ENCODE measurements at places on chromosomes 7 and 10.

DNA sequence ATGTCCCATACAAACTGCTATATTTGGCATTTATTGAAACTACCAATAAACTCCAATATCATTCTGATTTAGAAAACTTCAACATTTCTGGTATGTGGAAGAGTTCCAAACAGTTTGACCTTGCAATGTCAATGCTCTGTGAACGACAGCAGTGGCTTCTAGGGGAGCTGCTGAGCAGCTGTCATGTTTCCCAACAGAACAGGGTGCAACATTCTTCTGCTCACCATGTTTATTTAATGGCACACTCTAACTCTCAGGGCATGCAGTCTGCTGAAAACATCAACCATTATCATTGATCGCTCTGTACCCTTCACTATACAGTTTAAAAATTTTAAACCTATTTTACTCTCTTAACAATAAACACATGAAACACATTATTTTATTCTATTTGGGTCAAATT lies 25.9 kb downstream of the LMOD2 start:
- no peak for DNase-seq

DNA sequence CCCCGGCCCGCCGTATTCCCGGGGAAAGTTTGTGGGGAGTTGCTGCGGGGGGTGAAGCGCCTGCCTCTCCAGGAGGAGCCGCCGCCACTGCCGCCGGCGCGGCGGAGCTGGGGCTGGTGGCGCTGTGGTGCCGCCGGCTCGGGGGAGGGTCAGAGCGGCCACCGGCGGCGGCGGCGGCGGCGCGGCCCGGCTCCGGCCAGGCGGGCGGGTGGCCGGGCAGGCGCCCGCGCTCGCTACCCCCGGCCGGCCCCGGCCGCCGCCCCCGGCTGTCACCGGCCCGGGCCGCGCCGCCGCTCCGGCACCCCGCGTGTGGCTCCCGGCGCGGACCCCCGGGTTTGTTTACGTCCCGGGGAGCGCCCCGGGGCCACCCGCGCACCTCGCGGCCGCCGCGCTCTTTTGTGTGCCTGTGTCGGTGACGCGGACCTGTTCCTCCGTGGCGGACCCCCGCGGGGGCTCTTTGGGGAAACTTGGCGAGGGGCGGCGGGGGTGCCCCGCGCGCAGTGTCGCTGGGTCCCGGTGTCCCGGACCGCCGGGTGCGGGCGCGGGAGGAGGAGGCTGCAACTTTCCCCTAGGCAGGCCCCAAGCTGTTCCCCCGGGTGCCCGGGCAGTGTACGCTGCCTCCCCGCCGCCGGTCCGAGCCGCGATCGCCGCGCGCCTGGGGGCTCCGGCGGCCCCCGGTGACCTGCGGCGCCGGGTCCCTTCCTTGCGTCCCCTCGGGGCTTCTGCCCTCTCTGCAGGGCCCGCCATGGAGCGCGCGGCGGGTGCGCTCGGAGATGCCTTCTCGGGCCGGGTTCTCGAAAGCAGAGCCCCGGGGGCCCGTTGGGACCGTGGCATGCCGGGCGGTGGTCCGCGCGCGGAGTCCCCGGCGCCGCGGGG lies 593 bp upstream of the CUX1 start:
- DNase-seq = no peak

DNA sequence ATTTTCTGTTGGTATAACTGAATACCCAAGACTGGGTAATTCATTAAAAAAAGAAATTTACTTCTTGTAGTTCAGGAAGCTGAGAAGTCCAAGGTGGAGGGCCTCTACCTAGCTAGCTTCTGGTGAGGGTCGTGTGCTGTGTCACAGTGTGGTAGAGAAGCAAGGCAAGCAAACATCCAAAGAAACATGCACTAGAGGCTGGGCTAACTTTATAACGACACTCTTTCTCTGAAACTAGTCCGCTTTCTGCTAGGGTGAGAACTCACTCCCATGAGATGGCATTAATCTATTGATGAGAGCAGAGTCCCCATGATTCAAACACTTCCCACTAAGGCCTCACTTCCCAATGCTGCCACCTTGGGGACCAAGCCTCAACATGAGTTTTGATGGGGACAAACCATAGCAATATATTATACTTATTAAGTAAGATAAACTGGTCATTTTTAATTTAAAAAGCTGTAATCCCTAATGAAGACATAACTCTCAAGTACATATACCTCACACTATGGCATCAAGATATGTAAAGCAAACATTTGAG lies 50.8 kb downstream of the PHYHIPL start:
- peak; percentile 6 for DNase-seq

DNA sequence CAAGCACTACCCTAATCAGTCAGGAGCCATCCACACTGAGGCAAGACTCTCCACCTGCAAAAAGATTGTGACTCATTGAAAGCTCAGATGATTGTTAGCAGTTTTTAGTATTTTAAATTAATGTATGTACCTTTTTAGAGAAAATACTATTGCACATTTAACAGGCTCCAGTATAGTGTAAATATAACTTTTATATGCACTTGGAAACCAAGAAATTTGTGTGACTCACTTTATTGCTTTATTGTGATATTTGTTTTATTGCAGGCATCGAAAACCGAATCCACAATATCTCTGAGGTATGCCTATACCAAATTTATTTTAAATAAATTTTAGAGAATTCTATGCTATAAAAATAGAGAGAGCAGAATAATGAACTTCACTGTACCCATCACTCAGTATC lies 122.0 kb downstream of the TEX36 start:
- no peak for DNase-seq

DNA sequence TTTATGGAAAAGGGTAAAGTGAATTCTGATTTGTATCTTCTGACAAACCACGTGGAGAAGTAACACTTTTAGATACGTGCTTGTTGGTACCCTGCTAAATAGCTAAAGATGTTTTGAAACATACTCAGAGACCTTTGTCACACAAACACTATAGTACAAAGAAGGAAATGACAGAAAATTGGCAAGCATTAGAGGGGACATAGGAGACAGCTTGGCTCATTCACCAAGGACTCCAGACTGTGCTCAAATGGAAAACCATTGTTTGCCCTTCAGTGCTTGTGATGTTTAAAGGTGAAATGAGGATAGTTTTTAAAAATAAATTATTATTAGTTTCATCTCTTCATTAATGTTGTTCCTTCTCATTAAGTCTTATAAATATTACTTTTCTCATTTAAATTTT lies 34.0 kb upstream of the CD36 start:
- no peak for DNase-seq

GRCh38 chr10:104076743-104077160 lies 8.9 kb downstream of the COL17A1 start:
- no peak for DNase-seq

- DNase-seq = no peak
Measured at GRCh38 chr7:85924062-85924461, 719.6 kb upstream of the GRM3 start.

GRCh38 chr10:121185816-121186455 lies 334.8 kb downstream of the WDR11 start:
- no peak for DNase-seq

DNA sequence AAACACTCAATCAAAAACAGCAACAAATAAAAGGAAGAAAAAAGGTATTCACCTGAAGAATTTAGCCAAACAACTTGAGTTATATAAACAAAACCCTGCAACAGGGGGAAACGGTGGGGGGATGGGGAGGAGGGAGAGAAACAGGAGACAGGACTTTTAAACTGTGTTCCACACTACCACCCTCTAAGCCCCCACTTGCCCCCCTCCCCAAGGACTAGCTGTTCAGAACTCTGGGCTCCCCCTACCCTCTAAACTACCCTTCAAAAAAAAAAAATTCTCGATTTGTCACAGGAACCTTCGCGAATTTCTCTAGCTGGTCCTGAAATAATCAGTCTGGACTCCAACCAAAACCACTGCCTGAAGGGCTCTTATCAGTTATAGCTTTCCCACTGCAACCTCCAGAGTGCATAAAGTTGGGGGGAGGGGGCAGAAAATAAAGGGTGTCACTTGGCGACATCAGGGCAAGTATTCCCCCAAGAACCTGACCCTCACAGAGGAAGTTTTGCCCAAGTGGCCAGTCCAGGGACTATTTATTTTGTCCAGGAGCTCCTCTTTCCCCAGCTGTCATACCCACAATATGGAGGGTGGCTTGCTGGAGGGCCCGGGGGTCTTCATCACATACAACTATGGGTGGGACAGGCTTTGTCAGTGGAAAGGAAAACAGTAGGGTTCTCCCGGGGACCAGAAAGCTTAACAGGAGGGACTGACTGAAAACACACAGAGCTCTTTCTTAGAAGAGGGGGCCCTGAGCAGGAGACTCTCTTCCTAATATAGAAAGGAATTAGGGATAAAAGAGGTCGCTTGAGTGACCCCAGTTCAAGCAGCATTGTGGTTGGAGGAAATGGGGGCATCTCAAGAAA lies 1.3 kb downstream of the UBE2H start:
- no peak for DNase-seq
